ENCODE measurements at places on chromosomes 2 and 18.

DNA sequence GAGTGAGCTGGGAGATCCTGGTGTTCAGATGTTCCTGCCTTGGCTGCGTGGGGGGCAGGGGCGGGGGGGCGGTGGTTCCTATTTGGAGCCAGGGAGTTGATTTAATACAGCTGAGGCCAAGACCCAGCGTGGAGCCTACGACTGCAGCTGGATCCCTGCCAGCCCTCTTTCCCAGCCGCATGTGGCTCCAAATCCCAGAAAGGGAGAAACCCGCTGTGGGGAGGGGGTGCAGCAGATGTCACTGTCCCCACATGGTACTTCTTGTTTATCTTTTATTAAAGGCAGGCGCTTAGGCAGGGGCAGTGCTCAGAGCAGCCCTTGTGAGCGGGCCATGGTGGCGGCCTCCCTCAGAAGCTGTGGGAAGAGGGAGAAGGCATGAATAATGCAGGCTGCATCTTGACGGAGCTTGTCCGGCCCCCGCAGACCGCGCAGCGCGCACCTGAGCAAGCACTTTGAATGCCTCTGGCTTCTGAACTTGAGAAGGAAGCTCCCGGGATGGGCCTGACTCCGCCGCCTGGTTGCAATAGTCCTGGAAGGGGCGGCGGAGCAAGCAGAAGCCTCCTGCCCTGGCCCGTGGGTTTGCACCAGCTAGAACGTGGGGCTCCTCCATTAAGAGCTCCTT lies 112.1 kb downstream of the GLI2 start:
- no peak for DNase-seq

- no peak for DNase-seq
Measured at GRCh38 chr18:39487932-39488331, 1922.3 kb upstream of the CELF4 start.

DNA sequence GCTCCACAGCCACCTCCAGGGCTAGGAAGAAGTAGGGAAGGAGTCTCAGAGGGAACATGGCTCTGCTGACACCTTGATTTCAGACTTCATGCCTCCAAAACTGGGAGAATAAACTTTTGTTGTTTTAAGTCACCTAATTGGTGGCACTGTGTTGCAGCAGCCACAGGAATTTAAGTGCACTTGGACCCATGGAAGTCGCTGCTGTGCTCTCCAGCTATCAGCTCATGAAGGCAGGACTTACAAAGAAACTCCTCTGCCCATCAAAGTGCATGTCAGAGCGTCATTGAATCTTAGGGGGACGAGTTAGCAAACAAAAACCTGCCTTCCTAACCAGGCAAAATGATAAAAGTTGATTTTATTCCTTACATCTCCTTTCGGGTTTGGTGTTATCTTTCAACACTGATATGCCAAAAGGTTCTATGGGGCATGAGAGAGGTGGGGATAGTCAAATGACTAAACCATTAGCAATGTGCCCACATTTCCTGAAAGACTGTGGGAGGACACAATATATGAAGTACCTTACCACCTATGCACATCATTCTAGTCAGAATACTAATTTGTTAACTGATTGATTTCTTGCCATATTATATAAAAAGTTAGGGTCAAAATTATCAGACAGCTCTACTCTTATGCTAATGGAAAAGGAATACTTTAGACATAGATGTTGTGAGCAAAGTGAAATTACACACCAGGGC lies 235.8 kb upstream of the TNP1 start:
- no peak for DNase-seq

- no peak for DNase-seq
Measured at GRCh38 chr2:133407341-133407740, 160.9 kb downstream of the NCKAP5 start.

- no peak for DNase-seq
Measured at GRCh38 chr18:37280701-37281393, 284.8 kb downstream of the CELF4 start.

DNA sequence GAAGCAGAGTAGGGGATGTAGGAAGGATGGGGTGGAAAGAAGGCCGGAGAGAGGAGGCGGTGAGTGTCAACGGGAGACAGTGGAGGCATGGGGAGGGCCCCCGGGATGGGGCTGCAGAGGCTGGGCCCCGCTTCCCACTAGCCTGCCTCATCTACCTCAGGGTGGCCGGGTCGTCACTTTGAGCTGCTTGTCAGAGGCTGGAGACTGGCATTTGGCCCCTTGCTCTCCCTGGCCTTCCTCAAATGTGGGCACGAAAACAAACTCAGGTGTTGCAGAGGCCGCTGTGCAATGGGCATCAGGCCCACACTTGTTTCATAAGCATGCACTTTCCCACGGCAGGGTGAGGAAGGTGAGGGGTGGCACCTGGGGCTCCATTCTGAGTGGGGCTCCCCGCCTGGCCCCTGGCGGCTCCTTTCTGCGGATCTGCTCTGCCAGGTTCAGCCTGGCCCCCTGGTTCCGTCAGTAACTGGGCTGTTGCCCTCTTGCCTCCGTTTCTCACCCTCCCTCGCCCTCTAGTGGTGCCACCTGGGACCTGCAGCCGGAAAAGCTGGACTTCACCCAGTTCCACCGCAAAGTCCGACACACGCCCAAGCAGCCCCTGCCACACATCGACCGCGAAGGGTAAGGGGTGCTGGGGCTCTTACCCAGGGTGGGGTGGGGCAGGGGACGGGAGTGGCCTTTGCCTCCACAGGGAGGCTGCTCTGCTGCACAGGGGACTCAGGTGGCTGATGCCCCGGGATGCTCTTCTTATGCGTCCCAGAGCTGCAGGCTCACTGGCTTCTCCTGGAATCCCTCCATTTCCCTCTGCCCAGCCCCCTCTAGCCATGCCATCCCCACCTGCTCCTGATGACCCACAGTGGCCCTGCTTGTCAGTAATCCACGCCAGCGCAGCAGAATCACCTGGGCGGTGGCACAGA lies 125.4 kb downstream of the CTIF start:
- peak; percentile 24 for DNase-seq

DNA sequence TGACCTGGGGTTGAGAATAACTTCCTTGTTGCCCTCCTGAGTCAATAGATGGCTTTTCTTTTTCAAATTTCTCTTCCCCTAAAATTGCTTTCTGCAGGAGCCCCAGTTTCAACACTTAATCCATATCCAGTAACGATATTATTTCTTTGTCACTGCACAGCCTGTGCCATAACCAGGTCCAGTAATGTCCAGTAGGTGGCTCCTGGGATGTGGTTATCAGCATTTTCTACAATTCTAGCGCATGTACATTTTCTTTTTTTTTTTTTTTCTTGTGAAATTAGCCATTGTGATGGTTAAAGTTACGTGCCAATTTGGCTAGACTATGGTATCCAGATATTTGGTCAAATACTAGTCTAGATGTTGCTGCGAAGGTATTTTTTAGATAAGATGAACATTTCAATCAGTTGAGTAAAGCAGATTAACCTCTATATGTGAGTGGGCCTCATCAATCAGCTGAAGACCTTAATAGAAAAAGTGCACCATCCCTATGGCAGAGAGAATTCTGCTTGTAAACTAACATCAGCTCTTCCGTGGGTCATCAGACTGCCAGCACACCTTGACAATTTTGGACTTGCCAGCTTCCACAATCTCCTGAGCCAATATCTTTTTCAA lies 72.9 kb upstream of the SCG2 start:
- DNase-seq, result no peak

DNA sequence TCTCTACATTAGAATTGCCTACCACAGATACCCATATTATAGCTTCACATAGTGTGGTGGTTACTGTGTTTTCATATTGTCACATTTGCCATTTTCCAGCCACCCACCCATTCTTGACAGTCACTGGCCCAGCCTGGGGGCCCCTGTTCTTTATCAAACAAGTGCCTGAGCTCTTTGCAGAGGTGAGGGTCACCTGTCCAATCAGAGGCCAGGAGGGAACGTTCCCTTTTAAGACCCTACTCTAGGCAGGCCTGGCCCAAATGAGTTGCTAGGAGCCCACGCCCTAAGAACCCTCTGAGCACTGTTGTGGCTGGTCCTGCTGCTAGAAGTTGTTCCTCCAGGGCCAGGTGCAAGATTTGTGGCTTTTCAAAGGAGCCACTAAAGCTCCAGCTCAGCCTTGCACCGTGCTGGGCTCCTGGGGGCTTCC lies 5.2 kb downstream of the IL37 start:
- DNase-seq, result no peak

DNA sequence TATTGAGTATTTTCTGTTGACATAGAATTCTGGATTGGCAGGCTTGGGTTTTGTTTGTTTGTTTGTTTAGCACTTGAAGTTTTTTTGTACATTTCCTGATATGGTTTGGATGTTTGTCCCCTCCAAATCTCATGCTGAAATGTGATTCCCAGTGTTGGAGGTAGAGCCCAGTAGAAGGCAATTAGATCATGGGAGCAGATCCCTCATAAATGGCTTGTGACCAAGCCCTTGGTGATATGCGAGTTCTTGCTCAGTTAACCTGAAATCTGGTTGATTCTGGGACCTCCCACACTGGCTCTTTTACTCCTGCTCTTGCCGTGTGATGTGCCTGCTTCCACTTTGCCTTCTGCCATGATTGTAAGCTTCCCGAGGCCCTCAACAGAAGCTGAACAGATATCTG lies 98.0 kb downstream of the PTPN4 start:
- no peak for DNase-seq

- no peak for DNase-seq
Measured at GRCh38 chr2:69545477-69545932, 98.0 kb downstream of the AAK1 start.

- DNase-seq, result no peak
Measured at GRCh38 chr2:169562519-169562918, 11.1 kb downstream of the FASTKD1 start.

GRCh38 chr2:51290725-51291124 lies 258.8 kb upstream of the NRXN1 start:
- no peak for DNase-seq

DNA sequence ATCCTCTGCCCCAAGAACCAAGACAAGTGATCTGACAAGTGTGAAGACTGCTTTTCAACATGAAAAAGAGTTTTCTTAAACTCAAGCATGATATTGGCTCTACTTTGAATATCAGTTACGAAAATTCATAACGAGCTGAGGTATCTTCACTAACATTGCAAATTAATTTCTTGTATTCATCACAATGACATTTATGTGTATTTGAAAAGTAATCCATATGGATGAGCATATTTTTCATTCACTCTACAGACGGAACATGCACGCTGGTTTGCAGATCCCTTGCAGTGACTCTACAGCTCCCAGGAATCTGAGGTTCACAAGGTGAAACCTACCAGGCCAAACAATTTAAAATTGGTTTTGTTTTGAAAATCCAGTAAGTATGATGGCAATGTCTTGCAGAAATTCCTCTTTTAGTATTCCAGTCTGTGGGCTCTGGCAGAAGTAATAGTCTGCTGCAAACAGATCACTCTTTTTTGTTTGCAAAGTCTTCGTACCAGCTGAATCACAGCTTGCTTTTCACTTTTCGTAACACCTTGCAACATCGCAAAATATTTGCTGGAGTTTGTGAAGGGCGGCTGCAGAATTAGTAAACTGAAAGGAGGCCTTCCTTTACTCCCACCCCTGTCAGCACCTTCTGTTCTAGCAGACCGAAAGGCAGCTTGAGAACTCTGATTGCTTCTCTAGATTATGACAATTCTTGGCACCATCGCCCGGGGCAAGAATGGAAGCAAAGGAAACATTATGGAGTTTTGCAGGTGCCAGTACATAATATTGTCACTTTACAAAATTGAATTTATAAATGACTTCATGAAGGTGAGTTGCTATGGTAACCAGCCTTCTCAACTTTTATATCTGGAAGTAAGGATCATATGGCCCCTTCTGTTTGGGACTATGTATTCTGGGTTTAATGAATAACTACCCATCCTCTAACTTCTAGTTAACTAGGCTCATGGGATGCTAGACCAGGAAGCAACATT lies 168.7 kb downstream of the TMEM247 start:
- DNase-seq, result no peak

GRCh38 chr2:174786066-174786725 lies 21.9 kb upstream of the CHRNA1 start:
- DNase-seq, result no peak

DNA sequence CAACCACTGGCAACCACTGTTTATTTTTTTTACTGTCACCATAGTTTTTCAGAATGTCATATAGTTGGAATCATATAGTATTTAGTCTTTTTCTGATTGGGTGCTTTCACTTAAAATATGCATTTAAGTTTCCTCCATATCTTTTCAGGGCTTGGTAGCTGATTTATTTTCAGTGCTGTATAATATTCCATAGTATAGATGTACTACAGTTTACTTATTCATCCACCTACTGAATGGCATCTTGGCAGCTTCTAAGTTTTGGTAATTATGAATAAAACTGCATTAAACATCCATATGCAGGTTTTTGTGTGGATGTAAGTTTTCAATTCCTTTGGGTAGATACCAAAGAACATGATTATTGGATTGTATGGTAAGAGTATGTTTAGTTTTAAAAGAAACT lies 23.0 kb downstream of the CFAP221 start:
- DNase-seq, result no peak
